ENCODE measurements at places on chromosomes 13 and 19. TPM values are rescaled to one million over a fixed set of nuclear protein-coding genes. Genes with fewer than 3 reads are reported as not detected.

GRCh38 chr13:30338331-30338851 is 31.0 kb upstream of the KATNAL1 start:
- no peak overlapping the region for H3K4me3 ChIP-seq
- H3K36me3 ChIP-seq, result no peaks in the 10 kb centered on the region
- H3K27ac ChIP-seq, result no peak overlapping the region
- H3K4me1 ChIP-seq, result peaks cover 16% of the 10 kb centered on the region
- DNase-seq, result no peak
- H3K27me3 ChIP-seq, result no peaks in the 10 kb centered on the region

- no peaks in the 10 kb centered on the region for H3K27me3 ChIP-seq
- no peaks in the 10 kb centered on the region for H3K36me3 ChIP-seq
- H3K4me1 ChIP-seq, result no peaks in the 10 kb centered on the region
- H3K4me3 ChIP-seq, result no peak overlapping the region
Observed at GRCh38 chr19:22595918-22596341, 38.2 kb upstream of the ZNF492 start.

- DNase-seq, result peak; percentile 68
- H3K27ac ChIP-seq, result no peak overlapping the region
- H3K4me3 ChIP-seq, result no peak overlapping the region
- no peaks in the 10 kb centered on the region for H3K27me3 ChIP-seq
Observed at GRCh38 chr19:42184401-42184861, 33.0 kb downstream of the DEDD2 start.

DNA sequence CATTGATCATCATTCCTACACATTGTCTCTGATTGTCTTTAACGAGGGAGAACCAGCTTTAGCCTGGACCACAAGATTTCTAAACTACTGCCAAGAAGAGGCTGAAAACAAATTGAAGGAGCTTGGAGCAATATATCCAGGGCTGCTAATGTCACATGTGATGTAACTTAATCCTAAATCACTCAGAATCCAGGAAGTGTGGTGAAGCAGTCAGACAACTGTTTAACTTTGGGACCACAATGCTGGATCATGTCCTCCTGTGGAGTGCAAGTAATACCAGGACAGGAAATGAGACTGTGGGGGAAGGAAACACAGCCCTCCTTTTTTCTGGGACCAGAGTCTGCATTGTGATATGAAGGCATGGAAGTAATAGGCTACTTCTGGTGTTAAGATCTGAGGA is 430.2 kb downstream of the KCTD12 start:
- no peak for DNase-seq
- no peak overlapping the region for H3K27ac ChIP-seq
- H3K4me3 ChIP-seq, result no peak overlapping the region
- no peaks in the 10 kb centered on the region for H3K4me1 ChIP-seq
- no peaks in the 10 kb centered on the region for H3K36me3 ChIP-seq

PAK4 gene
- 3.5 TPM for total RNA-seq

VRK3 gene
- 40.3 TPM for total RNA-seq

- peak; percentile 64 for DNase-seq
- peak within 1 kb of the TSS; percentile 60 for H3K4me3 ChIP-seq
- H3K36me3 ChIP-seq, result no peaks in the 10 kb centered on the region
- H3K4me1 ChIP-seq, result peaks cover 4% of the 10 kb centered on the region
Observed at GRCh38 chr19:44808463-44809371, at the start of gene BCAM. Gene BCAM, plus strand, starts transcription at chr19:44809103. Its CDS starts 22 bp downstream, at chr19:44809125.

DNA sequence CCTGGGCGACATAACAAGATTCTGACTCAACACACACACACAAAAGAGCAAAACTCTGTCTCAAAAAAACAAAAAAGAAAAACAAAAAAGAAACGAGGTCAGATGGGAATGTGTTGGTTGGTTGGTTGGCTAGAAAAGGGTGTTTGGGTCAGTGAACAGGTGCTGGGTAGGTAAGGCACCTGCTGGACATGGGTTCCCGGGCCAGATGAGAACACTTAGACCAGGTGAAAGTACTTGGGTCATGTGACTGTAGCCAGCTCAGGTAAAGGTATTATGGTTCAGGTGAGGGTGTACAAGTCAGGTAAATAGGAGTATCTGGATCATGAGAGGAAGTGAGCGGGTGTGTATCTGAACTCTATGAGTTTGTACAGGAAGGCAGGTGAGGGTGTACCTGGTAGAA is 14.5 kb upstream of the ZNF414 start:
- H3K36me3 ChIP-seq, result no peaks in the 10 kb centered on the region
- H3K4me1 ChIP-seq, result no peaks in the 10 kb centered on the region
- no peak for DNase-seq

- no peak overlapping the region for H3K4me3 ChIP-seq
- H3K27ac ChIP-seq, result peak overlapping the region; percentile 43
- H3K27me3 ChIP-seq, result no peaks in the 10 kb centered on the region
Observed at GRCh38 chr19:11989112-11989456, 24.2 kb downstream of the ZNF763 start.

Measured in breast epithelium (tissue), 4 donors.